MG63 (cell line): ENCODE measurements at places on chromosomes 5 and 9. TPM values are rescaled to one million over a fixed set of nuclear protein-coding genes. Genes with fewer than 3 reads are reported as not detected.

Gene SPINK13
- total RNA-seq = 0.30 TPM in 1 of 2 replicates, not detected in the other

Gene STC2
- total RNA-seq = 65.2 and 103 TPM in 2 replicates

Gene KLF4
- 1.9 and 7.1 TPM in 2 replicates for total RNA-seq

Gene CXCL14
- total RNA-seq = 0.76 TPM in 1 of 2 replicates, not detected in the other

Gene SHB
- total RNA-seq = 6.0 and 20.0 TPM in 2 replicates

Gene MORN5
- not detected in 2 replicates for total RNA-seq

Gene SOWAHA
- total RNA-seq = not detected in 2 replicates

Gene PAM
- 119 and 122 TPM in 2 replicates for total RNA-seq

Gene ADGRD2
- not detected in 2 replicates for total RNA-seq

Gene ANKRD55
- total RNA-seq = not detected in 2 replicates

Gene KDM3B
- 41.6 and 42.9 TPM in 2 replicates for total RNA-seq

Gene SLC6A7
- not detected in 2 replicates for total RNA-seq

Gene SLC25A2
- total RNA-seq = not detected in 2 replicates

Gene C6
- total RNA-seq = not detected in 2 replicates

Gene GRIA1
- not detected in 2 replicates for total RNA-seq

Gene ADRB2
- 5.3 and 12.9 TPM in 2 replicates for total RNA-seq

Gene ANKRD18B
- total RNA-seq = not detected in 2 replicates

Gene MOCS2
- total RNA-seq = 98.3 and 115 TPM in 2 replicates

Gene UBLCP1
- 32.3 and 43.1 TPM in 2 replicates for total RNA-seq

Gene GPRIN1
- total RNA-seq = 21.0 and 32.2 TPM in 2 replicates

Gene PAPPA
- 0.10 TPM in 1 of 2 replicates, not detected in the other for total RNA-seq
